ENCODE measurements at places on chromosomes 1 and 21.
A peak's percentile ranks its signal among the peaks of the same experiment; 100 is the strongest.

DNA sequence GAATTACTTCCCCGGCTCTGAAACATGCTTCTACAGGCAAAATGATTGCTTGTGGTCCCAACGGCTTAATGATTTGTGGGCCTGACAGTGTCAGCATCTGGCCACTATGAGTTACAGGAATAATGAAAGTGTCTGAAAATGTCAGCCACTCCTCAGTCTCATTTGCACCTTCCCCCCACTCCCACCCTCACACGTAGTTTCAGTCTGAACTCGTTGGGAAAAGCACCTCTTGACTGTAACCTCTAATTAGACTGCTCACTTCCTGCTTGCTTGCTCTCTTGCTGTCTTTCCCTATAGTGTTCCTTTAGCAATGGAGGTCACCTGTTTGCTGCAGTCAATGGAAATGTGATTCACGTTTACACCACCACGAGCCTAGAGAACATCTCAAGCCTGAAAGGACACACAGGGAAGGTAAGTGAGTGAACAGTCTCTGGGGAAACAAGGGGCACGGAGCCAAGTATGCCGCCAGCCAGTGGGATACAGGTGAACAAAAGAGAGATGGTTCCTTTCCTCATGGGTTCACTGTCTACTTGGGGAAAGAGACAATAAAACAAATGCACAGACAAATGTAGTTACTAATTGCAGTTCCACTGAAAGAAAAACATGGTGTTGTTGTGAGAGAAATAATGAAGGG lies 27.1 kb downstream of the CFAP57 start:
- no peak for DNase-seq

GRCh38 chr1:107750364-107750959 lies 214.5 kb downstream of the VAV3 start:
- no peak for DNase-seq

GRCh38 chr1:31576201-31576669 lies at the start of gene TINAGL1:
Gene TINAGL1, plus strand, starts transcription at chr1:31576515. Its CDS starts 634 bp downstream, at chr1:31577149.
- DNase-seq, result no peak

DNA sequence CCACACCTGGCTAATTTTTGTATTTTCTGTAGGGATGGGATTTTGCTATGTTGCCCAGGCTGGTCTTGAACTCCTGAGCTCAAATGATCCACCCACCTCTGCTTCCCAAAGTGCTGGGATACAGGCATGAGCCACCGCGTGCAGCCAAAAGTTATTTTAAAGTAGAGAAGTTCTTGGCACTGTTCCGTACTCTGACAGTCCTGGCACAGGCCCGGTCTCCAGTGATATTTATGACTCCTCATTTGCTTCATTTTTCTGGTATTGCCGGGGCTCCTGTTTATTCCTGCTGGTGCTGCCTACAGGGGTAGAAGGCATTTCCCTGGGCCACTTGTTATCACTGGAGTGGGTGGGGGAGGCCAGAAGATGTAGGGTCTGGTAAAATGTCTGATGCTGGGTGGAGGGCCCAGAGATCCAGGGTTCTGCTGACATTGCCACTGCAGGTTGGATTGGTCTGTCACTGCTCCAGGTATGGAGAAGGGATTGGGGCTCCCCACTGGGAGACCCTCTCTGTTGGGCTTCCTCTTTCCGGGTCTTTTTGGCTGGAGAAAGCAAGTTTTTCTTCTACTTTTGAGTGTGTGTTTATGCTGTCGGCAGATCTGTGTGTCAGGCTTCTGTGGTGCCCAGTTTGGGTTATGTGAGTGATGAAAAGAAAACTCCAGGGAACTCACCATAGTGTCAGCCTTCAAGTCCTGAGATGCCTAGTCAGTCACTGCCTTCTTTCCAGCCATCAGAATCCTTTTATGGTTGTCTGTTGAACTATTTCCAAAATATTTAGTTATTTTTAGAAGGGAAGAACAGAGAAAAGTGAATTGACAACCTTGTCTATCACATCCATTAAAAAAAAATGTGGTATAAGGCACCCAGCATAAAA lies 4.5 kb downstream of the MROH7 start:
- DNase-seq, result no peak

- peak; percentile 33 for DNase-seq
These were observed 73.4 kb downstream of the PIK3CD start for GRCh38 chr1:9724706-9725476.

DNA sequence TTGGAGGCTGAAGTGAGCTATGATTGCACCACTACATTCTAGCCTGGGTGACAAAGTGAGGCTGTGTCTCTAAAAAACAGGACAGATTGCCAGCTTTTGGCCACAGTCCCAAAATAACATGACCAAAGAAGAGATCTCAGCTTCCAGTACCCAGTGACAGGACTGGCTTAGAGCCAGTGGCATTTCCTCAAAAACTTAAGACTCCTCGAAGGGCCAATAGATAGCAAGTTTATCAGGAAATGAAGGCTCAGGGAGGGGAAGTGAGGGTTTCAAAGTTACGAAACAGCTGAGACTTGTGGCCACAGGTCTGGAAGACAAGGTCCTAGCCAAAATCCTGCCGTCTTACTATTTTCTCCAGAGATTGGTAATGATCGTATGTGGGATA lies 6.3 kb upstream of the TMEM39B start:
- no peak for DNase-seq

GRCh38 chr1:13703558-13704490 lies 3.8 kb downstream of the PRDM2 start:
- DNase-seq, result no peak

GRCh38 chr1:228267962-228268880 lies 60.4 kb downstream of the OBSCN start:
- DNase-seq, result no peak

DNA sequence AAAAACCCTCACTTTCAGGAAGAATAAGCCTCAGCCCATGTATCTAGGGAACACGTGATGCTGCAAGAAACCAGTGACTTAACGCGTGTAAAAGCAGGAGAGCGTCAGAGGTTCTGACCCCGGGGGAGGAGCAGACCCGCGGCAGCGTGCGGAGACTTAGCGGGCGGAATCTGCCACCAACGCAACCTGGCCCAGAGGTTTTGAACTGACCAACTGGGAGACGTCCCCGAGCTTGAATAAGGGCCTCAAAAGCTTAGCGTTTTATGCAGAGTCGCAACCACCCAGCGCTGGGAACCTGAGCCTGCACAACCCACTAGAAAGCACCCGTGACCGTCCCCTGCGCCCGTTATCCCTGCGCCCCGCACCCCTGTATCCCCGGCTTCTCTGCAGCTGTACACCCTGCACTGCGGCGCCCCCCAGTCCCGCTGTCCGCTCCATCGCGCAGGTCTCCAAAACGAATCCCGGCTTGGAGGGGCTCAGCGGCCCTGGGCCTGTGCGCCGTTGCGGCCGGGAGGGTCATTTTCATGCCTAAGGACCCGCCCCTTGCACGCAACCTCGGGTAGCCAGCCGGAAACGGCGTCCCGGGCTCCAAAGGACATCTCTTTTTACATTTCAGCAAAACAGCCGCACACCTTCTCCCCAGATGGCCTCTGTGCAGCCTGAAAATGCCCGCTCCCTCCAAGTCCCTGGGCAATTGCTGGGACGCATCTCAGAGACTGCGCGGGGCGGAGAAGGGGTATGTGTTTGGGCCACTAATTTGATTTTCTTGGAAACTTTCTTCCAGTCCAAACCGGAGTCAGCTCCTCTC lies 29.4 kb upstream of the TRIM17 start:
- DNase-seq, result no peak

GRCh38 chr1:90334137-90334536 lies 339.2 kb downstream of the ZNF326 start:
- no peak for DNase-seq

GRCh38 chr1:241142493-241142892 lies 214.5 kb downstream of the RGS7 start:
- no peak for DNase-seq

DNA sequence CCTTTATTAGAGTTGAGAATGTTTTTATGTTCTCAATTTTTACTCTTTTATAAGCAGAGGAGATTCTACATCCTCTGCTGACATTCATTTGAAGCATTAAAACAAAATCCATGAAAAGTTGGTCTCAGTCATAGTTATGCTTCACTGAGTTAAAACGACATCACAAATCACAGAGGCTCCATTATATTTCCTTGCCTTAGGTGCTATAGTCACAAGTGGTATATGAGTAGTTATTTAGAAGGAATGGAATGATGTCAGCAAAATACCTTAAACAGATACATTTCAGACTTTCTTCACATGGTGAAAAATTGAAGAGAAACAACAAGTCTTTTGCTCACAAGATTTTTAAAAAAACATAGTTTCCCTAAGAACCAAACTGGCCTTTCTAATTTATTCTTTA lies 11.7 kb upstream of the METTL13 start:
- no peak for DNase-seq

DNA sequence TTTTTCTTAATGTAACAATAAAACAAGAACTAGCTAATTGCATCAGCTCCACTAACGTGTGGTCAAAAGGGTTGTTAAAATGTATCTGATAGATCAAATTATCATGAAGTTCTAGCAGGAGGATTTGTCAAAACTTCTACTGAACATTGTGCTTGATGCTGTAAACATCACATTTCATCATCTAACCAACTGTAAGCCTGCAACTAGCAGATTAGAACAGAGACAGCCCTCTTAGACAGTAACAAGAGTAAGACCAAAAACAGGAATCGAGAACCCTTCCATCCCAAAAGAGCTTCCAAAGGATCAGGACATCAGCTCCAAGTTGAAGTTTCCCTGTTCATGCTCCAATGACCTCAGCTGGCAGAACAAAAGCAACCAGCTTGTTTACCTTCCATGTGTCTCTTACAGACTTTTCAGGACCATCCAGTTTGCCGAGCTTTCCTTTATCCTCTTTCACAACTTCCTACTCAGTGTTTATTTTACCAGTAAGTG lies 44.6 kb downstream of the NIBAN1 start:
- no peak for DNase-seq

DNA sequence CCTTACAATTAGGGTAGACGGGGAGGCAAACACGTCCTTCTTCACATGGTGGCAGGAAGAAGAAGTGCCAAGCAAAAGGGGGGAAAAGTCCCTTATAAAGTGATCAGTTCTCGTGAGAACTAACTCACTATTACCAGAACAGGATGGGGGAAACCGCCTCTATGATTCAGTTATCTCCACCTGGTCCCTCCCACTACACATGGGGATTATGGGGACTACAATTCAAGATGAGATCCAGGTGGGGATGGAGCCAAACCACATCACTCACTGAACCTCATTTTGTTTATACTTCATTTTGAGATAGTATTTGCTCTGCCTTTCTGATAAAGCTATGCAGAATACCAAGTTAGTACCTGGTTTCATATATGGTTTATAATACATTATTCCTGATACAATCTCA lies 26.5 kb downstream of the APP start:
- no peak for DNase-seq

- DNase-seq, result no peak
These were observed 164.4 kb upstream of the PALMD start for GRCh38 chr1:99481391-99481996.

- DNase-seq, result no peak
These were observed 87.5 kb upstream of the RHOU start for GRCh38 chr1:228647523-228648444.

DNA sequence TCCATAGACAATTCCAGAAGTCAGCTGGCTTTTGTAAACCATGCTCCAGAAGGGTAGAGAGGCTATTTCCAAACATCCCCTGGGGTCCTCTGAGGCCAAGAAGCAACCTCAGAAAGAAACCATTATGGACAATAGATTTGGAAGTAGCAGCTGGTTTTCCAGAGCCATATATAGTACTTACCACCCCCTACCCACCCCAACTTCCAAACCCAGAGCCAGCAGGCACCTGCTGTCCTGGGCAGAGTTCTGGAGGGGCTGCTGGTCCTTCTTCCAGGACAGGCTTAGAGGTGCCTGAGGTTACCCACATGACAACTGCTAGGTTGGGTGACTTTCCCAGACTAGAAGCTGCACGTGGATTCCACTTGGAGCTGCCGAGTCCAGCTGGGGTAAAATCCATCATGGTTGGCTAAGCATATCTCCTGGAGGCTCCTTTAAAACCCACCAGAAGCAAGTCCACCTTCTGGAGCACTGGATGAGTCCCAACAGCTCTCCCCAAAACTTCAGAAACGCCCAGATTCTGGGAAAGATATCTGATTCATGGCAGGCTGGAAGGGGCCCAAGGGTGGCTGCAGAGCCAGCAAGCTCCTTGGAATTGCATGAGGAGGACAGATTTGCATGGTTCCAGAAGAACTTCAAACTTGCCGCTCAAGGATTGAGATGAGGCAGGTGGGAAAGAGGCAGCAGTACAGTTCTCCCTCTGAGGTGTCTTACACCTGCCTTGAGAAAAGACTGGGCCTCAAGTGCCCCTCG lies 5.8 kb downstream of the MYCL start:
- no peak for DNase-seq
